ENCODE measurements at places on chromosomes 5 and 9. TPM values are rescaled to one million over a fixed set of nuclear protein-coding genes. Genes with fewer than 3 reads are reported as not detected.

Gene DMRT2
- 0.52 TPM for total RNA-seq

Gene SH3PXD2B
- total RNA-seq, result 56.0 TPM

DNA sequence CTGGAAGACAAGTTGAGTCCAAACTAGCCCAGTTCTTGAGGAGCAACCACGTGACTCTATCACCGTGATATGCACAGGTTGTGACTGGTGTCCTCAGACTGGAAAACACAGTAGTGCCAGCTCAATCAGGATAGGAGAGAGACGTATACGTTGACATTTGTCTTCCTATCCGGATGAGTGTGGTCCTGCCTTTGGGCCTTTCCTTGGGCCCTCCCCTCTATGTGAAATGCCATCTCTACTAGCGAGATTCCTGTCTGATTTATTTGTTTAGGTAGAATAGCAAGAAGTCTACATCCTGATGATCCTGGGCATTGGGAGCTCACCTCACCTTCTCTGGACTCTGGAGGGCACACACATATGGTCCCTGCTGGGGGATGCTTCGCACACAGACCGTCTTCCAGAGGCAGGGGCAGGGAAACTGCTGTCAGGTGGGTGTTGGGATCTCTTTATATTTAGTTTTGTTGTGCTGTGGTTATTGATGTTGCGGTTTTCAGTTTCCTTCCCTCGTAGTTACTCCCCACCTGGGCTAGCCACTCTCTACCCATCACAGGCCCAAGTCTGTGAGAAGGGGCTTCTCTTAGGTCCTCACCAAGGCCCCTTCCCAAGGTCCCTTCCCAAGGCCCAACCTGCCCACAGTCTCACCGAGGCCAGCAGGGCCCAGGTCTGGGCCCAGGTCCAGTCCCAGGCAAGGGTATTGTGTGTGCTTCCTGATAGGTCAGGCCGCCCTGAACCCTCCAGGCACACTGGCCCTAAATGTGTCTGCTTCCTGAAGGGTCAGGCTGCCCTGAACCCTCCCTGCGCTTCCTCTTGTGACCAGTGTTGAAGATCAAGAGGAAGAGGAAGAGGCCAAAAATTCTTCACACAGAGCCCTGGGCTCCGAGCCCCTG is 19.0 kb upstream of the SPINK4 start:
- DNase-seq, result no peak

- no peak for DNase-seq
These were observed 235.5 kb upstream of the CDH18 start for GRCh38 chr5:20223451-20223850.

DNA sequence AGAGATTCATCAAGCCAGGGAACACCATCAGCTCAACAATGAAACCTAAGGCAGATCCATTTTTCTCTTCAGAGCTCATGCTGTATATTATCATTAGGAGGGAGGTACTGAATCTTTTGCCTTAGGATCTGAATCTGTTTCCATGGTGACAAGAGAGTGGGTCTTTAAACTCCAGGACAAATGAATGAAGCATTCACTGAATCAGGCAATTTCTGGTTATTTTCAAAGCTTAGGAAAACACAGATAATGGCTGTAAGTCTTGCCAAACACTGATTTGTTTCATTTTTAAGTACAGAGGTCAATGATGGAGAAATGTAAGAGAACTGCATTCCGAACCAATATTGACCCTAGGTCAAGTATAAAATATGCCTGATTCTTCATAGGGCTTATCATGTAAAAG is 84.9 kb downstream of the GNA14 start:
- DNase-seq, result no peak

GRCh38 chr5:66839636-66840185 is 243.5 kb downstream of the MAST4 start:
- peak; percentile 59 for DNase-seq

Gene STPG3
- total RNA-seq, result not detected

- DNase-seq, result no peak
These were observed 214.2 kb downstream of the SLF1 start for GRCh38 chr5:94832685-94833084.
